ENCODE measurements at places on chromosomes 16 and 17.

- DNase-seq = no peak
These were observed 132.3 kb downstream of the BANP start for GRCh38 chr16:88083582-88083981.

DNA sequence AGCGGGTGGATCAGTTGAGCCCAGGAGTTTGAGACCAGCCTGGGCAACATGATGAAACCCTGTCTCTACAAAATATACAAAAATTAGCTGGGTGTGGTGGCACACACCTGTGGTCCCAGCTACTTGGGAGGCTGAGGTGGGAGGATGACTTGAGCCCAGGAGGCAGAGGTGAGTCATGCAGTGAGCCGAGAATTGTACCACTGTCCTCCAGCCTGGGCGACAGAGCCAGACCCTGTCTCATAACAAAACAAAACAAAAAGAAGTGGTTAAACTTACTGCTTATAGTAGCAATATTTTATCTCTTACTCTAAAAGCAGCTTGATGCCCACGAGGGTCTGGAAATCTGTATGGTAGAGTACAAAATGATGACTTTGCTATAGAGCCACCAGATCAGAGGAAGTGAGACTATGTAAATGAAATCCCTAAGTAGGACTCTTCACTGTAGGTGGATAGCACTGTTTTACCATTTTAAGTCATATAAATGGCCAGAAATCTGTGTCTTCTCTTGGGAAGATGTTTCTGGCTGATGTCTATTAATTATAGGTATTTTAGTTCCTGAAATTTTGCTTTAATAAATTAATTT is 60.4 kb upstream of the MRC2 start:
- no peak for DNase-seq

- DNase-seq = no peak
These were observed 199.5 kb upstream of the DYNLRB2 start for GRCh38 chr16:80341263-80341662.

GRCh38 chr17:10144982-10145381 is 53.4 kb downstream of the GAS7 start:
- no peak for DNase-seq

DNA sequence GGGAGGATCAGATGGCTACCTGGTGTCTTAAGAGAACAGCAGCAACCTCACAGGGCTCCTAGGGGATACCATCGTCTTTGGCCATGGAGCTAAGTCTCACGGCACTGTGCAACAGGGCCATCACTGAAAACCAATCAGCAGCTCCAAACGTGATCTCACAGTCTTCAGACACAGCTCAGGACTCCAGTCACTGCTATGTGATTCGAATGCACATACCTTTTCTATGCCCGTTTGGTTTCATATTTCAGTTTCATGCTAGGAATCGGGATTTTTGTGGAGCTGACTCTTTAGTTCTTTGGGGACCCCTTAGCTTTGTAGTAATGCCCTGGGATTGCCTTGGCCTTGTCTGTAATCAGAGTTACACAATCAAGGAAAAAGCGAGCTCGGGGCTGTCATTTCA is 162.8 kb upstream of the CDH11 start:
- no peak for DNase-seq

- DNase-seq = no peak
These were observed 8.6 kb downstream of the ESRP2 start for GRCh38 chr16:68227183-68227793.

Measured in NCI-H1048 (cell line).